ENCODE measurements at places on chromosomes 6 and 20.
A peak's percentile ranks its signal among the peaks of the same experiment; 100 is the strongest.

DNA sequence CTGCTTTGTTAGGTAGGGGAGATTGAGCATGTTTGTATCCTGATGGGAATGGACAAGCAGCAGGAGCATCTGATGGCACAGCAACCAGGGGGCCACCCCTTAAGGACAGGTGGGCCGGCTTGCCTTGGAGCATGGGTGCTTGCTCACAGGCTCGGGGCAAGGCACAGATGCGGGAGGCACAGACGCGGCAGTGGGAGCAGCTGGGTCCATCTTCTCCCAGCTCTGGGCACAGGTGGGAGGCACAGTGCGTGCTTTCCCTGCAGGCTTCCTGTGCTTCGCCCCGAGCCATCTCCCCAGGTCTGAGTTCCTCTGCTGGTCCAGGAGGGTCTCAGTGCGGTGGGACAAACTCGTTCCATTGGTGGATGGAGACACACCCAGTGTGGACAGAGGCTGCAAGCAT, 73.6 kb upstream of the BHLHE23 start:
- DNase-seq = no peak

DNA sequence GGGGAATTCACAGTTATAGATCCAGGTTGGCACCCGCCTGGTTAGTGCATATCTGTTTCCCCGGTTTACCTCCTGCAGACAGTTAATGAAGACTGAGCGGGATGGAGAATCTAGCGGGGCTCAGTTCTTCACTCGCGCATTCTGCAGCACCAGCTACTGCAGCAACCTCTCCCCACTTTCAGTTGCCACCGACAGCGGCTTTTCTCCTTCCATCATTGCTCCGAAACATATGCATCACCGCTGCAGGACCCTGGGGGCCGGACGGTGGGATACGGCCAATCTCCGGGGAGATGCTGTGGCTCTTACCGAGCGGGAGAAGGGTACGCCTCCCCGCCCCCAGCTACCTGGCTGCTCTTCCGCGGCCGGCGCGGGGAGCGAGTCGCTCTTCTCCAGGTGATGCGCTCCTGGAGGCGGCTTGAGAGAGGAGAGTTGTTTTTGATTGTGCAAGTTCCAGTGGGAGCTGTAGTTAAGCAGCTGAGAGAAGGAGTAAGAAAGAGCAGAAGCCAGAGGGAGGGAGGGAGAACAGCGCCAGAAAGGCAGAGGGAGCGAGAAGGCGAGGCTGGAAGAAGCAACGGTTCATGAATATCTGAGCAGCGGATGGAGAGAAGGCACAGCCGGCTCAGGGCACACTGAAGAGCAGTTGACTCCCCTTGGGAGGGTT, at the start of gene SGK1:
SGK1 (minus strand) TSS at position 642 of the 661 bp plus-strand sequence. CDS start 652 bp downstream, outside the sequence.
- DNase-seq = no peak

DNA sequence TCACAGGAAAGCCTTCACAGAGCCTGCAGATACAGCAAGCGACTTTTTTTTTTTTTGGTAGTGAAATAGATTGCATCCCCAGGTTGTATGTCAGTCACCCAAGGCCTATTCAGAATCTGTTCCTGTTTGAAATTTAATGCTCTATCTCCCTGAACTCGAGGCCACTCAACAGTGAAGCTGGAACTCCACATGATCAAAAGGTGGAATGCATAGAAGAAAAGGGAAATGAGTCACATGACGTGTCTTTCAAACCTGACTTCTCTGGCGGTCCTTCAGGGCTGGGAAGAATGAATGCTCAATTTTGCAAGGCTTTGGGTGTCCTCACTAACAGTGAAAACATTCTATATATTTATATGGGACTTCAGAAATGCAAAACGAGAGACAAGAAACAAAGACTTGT, 88.4 kb upstream of the B3GAT2 start:
- DNase-seq = no peak

DNA sequence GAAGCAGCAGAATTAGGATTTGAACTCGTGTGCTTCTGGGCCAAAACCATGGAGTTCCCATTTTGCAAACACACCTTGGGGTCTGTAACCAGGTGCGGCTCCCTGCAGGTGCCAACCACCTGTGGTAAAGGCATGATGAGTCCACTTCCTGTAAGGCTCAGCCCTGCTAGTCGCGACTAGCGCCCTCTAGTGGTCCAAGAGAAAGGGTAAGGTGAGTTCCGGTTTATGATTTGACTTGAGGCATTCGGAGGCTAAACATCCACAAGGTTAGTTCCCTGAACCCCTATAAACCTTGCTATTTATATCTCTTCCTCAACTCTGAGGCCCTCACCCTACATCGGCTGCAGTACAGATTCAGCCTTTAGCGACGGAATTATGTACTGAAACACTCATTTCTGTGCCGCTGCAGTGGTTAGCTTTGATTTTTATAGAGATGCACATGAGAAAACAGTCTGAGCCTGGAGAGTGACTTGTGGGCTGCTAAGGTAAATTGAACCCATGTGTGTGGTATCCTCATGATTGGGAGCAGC, 173.4 kb downstream of the PLCB1 start:
- no peak for DNase-seq

DNA sequence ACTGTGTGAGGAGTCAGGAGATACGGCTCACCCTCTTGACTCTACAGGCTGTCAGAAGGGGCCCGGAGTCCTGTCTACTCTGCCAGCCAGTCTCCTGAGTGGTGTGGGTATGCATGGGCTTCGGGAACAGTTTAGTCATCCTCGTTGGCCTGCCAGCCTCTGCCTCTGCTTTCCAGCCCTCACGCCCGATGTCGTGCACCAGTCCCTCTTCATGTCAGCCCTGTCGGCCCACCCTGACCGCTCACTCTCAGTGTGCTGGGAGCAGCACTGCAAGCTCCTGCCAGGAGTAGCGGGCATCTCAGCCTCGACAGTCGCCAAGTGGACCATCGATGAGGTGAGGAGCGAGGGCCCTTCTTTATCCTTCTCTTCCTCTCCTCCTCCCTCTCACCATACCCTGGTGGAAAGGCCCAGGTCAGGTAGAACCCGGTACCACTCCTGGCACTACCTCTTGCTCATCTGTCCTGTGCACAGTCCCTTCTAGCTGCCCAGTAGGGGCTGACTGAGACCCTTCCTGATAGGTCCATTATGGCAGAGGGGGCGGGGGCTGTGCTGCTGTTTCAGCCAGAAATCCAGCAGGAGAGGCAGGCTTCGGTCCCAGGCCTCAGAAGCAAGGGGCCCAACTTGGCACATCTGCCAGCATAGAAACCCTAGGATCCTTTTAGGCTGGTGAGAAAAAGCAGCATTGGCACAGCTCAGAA, 18.7 kb upstream of the SGK2 start:
- DNase-seq = no peak

DNA sequence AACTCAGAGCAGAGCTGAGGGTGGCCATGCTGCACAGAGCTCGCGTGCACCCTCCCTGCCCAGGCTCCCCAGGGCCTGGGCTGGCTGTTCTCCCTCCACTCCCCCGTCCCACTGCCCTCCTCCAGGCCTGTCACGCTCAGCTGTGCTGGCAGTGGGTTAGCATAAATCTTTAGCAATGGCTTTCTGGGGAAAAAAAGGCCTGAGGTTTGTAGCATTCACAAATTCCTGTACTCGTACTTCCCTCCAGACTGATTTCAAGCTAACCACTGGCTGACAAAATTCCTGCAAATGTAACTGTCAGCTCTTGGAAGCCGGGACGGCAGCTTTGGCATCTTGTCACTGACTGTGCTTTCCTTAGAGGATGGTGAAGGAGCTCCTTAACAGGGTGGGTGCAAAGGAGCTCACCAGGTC, 22.3 kb upstream of the SMOC2 start:
- no peak for DNase-seq

DNA sequence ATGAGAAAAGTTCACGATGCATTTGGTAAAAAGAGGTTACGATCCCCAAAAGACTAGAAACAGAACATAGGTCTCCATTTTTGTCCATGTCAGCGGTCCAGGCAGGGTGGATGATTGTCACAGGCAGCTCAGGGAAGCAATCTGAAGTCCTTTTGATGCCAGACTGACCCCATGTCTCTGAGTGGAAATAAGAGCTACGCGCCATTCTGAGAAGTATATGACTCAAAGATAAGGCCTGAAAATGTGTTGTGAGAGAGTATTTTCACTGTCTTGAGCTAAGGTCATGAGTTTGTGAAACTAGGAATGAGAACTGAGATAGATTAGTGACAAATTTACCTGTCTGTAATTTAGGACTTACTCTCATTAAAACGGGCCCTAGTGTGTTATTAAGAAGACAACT, 69.5 kb downstream of the LYRM4 start:
- no peak for DNase-seq

- DNase-seq = no peak
Observed at GRCh38 chr6:34929241-34929978, 40.4 kb downstream of the ANKS1A start.

DNA sequence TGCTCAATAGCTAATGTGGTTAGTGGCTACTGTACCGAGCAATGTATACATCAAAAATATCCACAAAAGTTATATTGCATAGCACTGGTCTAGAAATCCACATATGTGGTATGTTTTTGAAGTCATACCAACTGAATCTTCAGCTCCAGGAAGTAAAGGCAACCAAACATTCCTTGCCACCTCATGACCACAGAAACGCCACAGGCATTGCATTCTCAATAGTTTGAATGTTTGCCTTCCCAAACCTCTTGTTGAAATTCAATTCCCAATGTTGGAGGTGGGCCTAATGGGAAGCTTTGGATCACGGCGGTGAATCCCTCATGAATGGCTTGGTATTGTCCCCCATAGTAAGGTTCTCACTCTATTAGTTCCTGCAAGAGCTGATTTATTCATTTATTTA, 18.2 kb upstream of the ZNF391 start:
- no peak for DNase-seq

DNA sequence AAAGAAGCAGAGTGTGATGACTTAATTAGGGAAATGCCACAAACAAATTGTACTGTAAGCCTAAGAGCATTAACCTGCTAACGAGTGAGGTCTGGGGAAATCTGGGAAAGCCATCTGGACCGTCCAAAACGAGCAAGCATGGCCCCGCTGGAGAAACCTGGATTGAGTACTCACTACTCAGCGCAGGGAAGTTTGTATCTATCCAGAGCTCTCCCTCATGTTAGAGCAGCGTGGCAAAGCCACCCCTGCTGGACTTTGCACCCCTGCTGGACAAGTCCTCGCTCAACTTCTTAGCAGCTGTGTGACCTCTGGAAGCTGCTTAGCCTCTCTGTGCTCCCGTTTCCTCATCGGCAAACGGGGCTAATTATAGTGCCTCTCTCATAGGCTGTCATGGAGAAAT, 37.3 kb downstream of the PSMG4 start:
- no peak for DNase-seq

DNA sequence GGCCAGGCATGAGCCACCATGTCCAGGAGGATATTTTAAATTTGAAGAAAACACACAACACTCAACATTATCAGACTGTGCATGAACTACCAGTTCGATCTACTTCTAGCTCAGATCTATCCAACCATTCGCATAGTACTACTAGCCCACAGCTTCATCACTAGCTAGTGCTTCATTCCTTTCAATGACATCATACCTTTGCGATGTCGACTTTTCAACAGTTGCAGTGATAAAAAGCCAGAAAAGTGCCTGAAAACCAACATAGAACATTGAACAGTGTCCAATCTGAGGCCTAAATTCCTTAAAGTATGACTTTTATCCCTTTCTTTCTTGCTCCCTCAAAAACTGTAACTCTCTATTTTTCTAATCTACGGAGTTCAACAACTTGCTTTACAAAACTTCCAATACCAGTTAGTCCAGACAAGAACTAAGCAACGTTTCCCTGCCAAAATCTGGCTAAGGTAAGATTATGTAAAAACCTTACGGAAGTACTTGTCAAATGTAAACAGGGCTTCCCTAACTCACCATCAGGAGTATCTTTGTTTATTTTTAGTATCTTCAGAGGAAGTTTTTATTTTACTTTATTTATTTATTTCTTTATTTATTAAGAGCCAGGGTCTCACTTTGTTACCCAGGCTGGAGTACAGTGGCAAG, 434.0 kb upstream of the JARID2 start:
- DNase-seq = no peak

DNA sequence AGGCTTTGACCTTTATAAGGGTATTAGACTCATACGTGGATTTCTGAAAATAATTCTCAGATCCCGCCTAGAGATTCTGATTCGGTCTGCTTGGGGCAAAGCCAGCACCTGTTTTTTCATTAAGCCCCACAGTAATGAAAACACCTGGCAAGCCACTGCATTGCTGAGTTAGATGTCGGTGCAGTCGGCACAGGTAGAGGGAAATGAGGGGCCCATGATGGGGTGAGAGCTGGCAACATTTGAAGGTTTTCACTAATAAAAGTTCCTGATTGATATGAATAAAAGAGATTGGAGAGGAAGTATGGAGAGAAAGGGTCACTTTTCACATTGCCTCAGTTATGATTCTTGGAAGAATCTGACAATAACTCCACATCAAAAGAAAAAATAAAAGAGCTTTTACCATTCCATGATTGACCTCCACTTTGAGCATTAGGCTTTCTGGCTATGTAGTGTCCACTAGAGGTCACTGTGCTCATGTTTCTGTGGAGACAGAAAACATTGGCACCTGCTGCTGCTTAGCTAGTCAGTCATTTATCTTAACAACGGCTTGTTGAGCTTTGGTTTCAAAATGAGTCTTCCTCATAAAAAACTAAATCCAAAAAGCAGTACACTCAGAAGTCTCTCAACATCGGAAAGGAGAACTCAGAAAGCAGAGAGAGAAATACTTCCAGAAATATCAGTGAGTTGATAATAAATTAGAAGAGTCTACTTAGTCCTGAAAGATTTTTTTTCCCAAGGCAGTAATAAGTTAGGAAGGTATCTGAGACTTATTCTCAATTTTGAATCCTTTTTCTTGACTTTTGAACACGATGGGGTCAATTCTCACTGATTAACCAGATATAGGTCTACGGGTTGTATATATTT, 53.3 kb upstream of the KLHL31 start:
- peak; percentile 45 for DNase-seq

GRCh38 chr6:166026586-166027126, 141.0 kb downstream of the TBXT start:
- DNase-seq = no peak
